NCI-H2107 (cell line): ENCODE measurements at places on chromosomes 16 and 17.

DNA sequence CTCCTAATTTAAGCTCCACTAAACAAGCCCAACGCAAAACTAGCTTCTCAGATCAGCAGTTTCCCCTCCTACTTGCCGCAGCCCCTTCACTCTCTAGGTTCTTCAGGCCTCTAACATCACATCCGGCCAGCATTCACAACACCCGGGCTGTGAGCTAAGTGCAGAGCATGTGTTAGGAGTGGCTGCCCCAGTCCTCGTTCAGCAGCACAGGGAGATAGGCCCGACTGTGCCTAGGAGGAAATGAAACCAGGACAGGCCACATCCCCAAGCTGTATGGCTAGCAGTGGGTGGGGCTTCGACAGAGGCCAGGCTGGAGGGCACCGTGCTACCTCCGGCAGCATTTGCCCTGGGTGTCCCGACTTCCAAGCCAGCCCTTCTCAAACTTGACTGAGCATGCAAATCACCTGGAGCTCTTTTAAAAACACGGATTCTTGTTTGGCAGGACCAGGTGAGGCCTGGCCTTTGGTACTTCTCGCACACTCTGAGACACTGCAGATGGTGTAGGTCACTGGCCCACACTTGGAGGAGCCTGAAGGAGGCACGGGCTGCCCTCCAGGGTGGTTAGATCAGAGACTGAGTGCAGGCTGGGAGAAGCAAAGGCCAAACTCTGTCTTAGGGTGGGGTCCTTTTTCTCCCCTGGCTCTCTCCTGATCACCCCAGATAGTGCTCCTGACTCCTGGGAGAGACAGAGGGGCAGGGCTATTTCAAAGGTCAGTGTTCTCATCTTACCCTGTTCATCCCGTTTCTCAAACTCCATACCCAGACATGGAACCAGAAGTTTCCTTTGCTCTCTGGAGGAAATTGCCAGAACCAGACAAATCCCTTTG, 202.0 kb downstream of the C16orf78 start:
- DNase-seq = no peak

DNA sequence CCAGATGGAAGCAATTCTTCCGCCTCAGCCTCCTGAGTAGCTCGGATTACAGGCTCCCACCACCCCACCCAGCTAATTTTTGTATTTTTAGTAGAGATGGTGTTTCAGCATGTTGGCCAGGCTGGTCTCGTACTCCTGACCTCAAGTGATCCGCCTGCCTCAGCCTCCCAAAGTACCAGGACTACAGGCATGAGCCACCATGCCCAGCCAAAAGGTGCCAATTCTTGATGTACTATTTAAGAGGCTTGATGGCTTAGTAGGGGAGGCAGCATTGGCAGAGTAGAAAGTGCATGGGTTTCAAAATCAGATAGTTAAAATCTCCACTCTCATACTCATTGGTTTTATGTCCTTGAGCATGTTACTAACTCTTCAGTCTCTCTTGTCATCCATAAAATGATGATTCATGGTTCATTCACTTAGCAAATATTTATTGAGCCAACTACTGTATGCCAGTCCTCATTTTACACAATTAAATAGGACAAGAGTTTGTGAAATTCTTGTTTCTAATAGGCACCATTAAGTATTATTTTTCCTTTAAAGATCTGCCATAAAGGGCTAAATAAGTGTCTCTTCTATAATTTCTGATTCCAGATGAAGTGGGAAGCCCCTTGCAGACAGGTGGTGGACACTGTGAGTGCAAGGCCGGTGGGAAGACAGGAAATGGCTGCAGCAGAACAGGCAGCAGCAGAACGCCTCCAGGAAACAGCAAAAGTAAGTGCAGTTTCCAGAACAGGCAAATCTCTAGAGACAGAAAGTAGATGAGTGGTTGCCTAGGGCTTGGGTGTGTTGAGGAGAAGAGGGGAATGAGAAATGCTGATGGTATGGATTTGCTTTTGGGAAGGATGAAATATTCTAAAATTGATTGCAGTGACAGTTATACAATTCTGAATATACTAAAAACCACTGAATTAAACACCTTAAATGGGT, 8.2 kb upstream of the RPL27 start:
- DNase-seq = no peak

DNA sequence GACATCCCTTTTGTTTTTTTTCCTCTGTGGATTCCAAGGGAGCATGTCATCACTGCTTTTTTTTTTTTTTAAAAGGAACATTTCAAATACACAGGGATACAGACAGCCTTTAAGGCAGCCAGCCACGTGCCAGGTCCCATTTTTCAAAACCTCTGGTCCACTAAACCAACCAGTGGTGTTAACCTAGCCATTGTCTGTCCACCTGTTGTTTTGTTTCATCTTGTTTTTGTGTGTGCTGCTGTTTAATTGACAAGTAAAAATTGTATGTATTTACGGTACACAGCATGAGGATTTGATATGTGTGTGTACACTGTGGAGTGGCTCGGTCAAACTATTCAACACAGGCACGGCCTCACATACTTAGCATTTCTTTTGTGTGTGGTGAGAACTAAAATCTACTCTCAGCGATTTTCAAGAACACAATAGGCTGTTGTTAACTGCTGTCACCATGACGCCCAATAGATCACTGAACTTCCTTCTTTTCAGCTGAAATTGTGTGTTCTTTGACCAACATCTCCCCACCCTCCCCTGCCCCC, 19.2 kb downstream of the TMEM114 start:
- DNase-seq = no peak

GRCh38 chr17:79393358-79394052, 217.3 kb downstream of the RBFOX3 start:
- DNase-seq = peak; percentile 43

GRCh38 chr16:56300891-56301850, 109.9 kb downstream of the GNAO1 start:
- no peak for DNase-seq

DNA sequence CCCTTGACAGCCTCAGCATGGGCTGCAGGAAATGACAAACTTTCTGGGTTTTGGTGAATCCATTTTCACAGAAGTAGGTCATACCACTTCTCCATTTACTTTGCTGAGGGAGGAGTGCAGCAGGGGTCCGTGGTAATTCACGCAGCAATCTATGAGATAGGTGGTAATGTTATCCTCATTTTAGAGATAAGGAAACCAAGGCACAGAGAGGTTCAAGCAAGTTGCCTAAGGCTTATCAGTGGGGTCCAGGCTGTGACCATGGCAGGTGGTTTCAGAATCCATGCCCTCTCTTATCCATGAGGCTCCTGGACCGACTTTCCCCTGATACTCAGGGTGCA, 12.6 kb downstream of the TBX4 start:
- no peak for DNase-seq

DNA sequence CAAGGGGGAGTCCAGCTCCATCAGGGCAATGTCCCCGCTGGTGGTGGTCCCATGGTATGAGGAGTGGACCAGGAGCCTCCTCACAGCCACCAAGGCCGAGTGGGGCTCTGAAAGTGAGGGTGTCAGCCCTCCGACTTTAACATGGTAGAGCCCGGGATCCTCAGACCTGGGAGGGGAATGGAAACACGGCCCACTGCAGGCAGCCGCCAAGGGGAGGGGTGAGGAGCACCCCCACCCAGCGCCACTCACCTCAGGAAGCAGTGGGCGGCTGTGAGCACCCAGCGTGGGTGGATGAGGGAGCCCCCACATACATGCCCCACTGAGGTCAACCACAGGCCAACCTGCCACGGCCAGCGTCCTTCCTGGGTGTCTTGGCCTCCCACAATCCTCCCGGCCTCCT, 10.8 kb downstream of the ZG16B start:
- DNase-seq = no peak

GRCh38 chr17:19381741-19382444, 3.6 kb downstream of the MAPK7 start:
- DNase-seq = no peak

DNA sequence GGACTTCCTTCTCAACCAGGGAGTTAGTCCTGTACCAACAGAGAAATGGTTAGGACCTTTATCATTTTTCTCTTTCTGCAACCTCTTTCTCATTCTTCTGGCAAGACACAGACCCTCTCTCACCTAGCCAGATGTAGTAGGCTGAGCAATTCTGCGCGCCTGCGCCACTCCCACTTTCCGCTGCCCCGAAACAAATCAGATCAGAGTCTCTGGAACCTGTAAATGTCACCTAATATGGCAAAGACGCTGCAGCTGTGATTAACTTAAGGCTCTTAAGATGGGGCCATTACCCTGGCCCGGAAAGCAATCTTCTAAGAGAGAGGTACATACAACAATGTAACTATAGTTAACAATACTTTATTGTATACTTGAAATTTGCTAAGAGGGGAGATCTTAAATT, 94.3 kb upstream of the ASIC2 start:
- DNase-seq = no peak

GRCh38 chr16:75060723-75061122, 55.9 kb downstream of the LDHD start:
- DNase-seq = no peak

- DNase-seq = no peak
These were observed 53.8 kb upstream of the SLC25A19 start for GRCh38 chr17:75342996-75343395.

- no peak for DNase-seq
These were observed 11.1 kb downstream of the PRCD start for GRCh38 chr17:76550712-76551615.

GRCh38 chr16:3736116-3736515, 18.8 kb upstream of the TRAP1 start:
- no peak for DNase-seq

- DNase-seq = no peak
These were observed 6.7 kb upstream of the LHX1 start for GRCh38 chr17:36930583-36930900.

- no peak for DNase-seq
These were observed 13.2 kb upstream of the CLUH start for GRCh38 chr17:2724784-2725164.

DNA sequence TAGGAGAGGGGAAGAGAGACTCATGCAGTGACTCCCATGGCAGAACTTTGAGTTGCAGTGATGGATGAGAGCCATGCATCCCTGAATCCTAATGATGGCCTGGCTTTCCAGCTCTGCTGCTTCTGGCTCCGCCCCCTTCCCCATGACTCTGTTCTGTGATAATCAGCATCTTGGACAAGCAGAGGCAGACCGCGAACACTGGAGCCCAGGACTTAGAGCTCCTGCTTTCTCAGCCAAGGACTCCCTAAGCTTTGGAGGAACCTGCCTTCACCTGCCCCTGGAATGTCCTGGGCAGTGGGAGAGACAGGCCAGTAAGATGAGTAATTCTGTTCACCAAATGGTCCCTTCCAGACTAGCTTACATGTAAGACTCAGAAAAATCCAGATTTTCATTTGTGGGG, 12.5 kb downstream of the CCDC92B start:
- no peak for DNase-seq

DNA sequence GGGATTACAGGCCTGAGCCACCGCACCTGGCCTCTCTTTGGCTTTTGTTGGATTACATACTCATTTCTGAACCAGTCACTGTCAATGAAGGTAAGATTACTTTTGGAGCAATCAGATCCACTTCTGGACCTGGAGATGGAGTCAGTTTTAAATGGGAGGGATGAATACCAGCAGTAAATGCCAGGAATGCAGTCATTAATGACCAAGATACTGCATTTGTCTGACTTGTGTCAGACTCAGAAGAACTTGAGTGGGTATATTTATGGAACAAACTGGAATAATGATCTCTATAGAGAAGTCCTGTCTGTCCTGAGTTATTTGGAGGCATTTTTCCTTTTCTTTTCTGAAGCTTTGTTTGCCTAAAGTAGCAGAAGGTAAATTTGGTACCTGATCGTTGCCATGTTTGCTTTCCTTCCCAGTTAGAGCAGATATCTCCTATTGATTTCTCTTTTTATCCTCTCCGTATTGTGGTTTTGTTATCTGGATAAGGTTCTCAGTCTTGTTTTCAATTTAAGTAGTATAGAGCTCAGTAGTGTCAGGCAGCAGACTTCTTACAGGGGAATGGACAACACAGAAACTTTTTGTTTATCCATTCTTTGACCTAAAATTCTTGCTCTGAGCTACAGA, 10.7 kb downstream of the NLK start:
- no peak for DNase-seq

DNA sequence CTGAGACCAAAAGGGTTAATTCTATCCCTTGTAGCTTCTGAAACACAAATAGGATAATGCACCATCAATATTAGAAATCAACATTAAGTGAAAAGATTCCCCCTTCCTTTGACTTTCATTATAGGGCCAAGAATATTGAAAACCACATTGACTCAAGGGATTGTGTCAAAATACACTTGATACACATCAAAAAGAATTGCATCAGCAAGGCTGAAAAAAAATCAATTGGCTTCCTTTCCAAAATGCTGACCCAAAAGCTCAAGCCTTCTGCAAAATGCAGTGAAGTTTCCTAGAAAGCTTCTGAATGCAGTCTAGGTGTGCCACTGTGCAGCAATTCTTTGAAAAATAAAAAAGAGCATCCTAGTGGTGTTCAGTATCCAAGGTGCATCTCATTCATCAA, 674.4 kb downstream of the TOX3 start:
- no peak for DNase-seq

DNA sequence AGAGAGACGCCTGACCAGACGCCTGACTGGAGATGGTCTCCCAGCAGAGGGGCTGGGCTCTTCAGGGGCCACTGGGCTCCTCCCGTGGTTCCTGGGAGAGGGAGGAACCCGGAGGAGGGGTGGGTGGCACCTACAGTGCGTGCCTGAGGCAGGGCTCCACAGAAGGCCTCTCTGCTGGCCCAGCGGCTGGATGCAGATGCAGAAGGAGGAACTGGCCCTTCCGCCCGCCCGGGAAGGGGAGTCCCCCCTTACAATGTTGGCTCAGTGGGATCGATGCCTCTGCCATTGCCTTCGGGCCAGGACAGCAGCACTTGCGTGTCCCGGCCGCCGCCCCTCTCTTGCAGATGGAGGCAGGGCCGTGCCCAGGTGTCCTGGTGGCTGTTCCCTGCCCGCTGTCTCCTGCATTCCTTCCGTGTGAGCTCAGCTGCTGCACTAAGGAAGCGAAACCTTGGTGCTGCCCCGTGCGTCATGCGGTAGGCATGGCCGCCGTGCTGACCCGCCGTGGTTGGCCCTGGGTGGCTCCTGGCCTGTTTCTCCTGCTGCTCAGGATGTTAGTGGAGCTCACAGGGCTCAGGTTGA, 15.1 kb downstream of the BAIAP2 start:
- DNase-seq = no peak

DNA sequence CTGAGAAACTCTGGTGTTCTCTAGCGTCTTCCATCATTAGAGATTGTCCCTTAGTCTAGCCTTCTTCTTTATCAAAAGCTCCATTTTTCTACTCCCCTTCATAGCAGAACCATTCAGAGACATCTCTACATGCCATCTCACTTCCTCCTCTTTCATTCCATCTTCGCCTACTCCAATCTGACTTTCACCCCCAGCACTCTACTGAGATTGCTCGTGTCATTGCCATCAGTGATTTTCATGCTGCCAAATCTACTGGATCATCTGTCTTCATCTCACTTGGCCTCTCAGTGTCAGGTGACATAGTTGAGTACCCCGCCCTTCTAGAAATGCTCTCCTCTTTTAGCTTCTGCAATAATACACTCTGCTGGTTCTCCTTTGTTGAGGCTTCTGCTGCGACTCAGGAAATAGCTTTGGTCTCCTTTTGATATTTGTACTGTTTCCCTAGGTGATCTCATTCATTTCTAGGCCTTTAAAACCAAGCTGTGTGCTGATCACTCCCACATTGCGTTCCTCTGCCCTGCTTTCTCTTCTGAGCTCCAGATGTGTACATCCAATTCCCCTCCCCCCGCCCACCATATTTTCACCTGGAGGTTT, 119.1 kb downstream of the FTO start:
- no peak for DNase-seq
